ENCODE measurements at places on chromosomes 3 and 15.
A peak's percentile ranks its signal among the peaks of the same experiment; 100 is the strongest.

- no peak for DNase-seq
These were observed 188.2 kb downstream of the SI start for GRCh38 chr3:164890061-164890460.

DNA sequence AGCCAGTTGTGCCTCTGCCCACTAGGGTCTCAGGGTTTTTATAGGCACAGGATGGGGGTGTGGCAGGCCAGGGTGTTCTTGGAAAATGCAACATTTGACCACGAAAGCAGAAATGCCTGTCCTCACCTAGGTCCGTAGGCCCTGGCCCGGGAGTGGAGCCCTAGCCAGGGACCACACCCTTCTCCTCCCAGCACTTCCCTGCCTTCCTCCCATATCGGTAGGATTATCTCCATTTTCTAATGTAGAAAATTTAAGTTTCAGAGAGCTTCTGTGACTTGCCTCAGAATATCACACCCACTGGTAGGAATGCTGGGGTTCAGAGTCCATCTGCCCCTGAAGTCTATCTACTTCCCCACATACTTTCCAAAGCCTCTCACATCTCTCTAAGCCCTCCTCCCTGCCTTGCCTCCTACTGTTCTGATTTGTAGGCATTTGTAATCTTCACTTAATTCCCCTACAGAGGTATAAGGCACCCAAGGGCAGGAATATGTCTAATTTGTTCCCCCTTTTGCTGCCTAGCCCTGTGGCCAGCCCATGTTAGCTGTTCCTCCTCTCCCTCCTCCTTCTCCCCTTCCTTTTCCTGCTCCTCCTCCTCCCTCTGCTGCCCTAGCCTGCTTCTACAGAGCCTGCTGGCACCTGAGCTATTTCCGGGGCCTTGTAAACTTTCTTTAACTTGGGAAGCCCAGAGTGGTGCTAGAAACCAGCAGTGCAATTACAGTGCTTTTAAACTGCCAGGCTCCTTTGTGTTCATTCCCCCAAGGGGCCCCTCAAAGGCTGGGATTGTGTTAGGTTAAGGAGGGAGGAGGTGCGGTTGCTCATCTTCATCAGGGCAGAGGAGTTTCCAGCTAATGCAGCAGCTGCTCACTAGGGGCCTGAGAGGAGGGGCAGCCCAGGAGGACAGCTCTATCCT is 71.1 kb downstream of the MRPL46 start:
- no peak for DNase-seq

DNA sequence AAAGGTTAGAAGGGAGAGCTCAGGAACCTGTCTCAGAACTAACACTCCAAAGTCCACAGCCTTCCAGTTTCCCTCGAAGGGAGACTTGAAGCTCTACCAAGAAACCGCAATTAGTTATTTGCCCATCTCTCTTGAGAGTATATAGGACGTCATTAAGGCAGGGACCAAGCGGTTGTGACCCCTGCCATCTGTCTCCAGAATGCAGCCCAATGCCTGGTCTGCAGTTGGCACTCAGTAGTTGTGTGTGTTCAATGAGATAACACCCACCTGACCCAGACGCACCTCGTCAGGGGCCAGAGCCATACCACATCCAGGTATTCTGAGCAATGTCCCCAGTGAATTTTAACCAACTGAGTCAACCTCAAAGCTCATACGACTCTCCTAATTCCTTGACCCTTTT is 251.0 kb downstream of the VPS13C start:
- DNase-seq, result no peak

DNA sequence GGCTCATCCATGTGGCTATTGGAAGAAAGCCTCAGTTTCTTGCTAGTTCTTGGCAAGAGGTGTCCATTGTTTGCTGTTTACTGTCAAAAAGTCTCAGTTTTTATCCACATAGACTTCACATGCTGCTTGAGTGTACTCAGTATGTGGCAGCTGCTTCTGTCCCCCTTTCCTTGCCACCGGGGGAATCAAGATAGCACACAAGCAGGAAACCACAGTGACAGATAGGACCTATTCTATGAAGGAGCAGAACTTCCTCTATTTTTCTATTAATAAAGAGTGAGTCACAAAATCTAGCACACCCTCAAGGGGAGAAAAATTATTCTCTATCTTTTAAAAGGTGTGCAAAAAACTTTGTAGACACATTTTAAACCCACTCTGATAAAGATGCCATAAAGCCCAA is 121.4 kb upstream of the GMNC start:
- DNase-seq, result no peak

DNA sequence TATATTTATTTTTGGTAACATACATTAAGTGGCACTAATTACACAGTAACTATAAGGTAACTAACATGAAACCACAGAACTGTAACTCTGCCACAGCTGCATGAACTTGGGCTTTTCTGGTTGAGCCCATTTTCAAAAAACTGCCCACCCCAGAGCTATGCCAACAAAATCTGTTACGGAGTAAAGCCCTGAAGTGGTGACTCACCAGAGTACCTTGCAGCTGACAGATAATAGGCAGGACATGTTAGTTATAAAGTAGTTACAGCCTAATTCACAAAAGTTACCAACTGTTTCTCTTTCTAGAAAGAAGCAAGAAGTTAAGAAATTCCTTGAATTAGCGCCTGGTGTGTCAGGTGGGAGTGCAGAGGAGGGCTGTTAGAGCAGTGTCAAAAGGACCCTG is 1.5 kb upstream of the GPX1 start:
- DNase-seq, result no peak

GRCh38 chr3:148062590-148062989 is 635.1 kb upstream of the AGTR1 start:
- DNase-seq, result no peak

- no peak for DNase-seq
These were observed 466.4 kb downstream of the DIPK2A start for GRCh38 chr3:144437989-144438388.

- DNase-seq, result no peak
These were observed 217.4 kb downstream of the ADAMTS17 start for GRCh38 chr15:100124361-100124760.

- DNase-seq, result no peak
These were observed 4.6 kb upstream of the ALCAM start for GRCh38 chr3:105362021-105362665.

GRCh38 chr15:84400017-84400740 is 164.6 kb downstream of the GOLGA6L4 start:
- DNase-seq, result no peak

GRCh38 chr3:155585384-155585783 is 159.5 kb downstream of the PLCH1 start:
- no peak for DNase-seq

DNA sequence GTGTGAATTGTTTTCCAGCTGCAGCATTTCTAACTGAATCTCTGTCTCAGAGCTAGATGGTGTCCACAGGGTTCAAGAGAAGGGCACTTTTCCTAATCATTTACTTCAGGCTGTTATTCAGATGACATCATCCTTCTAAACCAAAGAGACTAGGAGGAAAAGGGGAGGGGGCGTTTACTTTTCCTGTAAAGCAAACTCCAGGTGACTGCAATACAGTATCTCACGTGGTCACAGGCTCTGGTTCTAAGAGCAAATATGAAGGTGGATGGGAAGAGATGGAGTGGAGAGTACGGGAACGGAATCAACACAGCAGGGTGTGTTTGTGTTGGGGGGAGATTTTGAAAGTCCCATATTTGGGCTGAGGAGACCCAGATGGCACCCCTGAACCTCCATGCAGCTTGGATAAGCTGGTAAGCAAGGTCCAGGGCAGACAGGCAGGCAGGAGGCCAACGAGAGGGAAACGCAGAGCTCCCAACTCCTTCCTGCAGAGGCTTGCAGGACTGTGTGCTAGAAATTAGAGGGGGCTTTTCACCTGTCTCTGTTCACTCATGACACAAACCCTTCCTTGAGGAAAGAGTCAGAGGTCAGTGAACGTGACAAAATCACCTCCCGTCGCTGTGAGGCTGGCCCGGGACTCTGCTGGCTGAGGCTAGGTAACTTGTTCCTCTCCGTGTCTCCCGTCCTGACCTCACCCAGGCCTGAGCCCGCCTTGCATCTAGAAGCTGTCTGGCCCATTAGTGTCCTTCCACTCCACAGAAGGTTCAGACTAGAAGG is 151.2 kb downstream of the OPA1 start:
- no peak for DNase-seq

DNA sequence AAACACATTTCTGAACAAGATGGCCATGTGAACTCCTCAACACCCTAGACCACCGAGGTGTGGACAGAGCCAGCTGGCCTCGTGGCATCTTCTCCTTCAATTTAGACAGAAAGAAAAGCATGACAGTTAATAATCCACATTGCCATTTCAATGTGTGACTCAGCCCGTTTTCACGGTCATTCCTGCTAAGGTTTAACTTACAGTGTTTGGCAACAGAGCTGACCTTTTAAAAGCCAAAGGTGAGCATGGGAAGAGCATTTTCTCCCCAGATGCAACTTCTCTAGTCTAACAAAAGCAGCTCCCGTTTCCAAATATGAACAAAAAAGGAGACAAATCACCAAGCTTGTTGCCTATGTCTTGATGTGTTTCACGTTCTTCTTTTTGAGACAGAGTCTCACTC is 417.6 kb upstream of the WNT5A start:
- no peak for DNase-seq

DNA sequence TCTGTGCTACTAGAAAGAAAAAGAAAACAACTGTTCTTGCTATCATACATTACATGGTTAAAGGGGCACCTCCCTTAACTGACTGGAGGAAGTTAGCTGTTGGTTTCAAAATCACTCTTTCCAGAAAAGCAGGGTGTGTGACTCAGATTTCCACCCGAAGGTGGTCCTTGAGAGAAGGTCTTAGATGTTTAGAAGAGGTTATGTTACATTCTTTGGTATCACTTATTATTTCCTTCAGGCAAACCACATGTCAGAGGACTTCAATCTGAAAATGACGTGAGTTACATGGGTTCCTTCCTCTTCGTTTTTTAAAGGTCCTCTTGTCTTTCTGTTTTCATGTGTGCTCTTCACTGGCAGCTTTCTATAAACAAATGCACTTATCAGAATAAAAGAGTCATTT is 307.9 kb upstream of the CBLB start:
- peak; percentile 73 for DNase-seq

DNA sequence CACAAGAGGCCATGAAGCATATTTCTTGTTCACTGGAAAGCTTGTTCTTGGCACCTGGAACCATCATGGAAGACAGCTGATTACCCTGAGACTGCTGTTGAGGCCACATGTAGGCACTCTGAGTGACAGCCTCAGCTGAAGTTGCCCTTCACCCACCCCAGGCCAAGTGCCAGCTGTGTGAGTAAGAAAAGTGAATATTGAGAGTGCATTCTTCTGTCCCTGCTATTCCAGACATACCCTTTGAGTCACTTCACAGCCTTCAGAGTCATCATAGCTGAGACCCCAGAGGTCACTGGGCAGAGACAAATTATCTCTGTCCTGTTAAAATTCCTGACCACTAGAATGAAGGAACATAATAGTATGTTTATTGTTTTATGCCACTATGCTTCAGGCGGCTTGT is 79.6 kb downstream of the NFKBIZ start:
- DNase-seq, result no peak

GRCh38 chr3:4401441-4401840 is 65.6 kb downstream of the SUMF1 start:
- DNase-seq, result peak; percentile 60

- no peak for DNase-seq
These were observed 224.3 kb upstream of the ROBO2 start for GRCh38 chr3:76815561-76815960.

DNA sequence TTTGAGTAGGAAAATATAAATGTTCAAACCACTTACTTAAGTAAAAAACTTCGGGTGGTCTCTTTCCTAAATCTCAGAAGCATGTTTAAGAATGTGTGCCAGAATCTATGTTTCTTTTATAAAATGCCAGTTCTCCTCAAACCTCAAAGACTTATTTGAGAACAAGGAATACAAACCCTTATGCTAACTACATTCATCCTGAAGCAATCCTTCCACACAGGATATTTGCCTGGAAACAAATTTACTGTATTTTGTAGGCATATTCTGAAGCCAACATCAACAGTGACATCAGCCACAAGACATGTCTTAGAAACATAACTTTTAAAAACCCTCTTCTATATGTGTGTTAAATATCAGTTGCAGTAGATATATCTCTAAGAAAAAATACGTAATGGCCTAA is 1077.0 kb downstream of the ROBO1 start:
- no peak for DNase-seq

- no peak for DNase-seq
These were observed 59.3 kb upstream of the RAD18 start for GRCh38 chr3:9022305-9023225.

- DNase-seq, result no peak
These were observed 591 bp upstream of the SLC25A20 start for GRCh38 chr3:48899273-48899672.

All from stimulated activated CD4-positive, alpha-beta T cell treated with anti-CD3 and anti-CD28 coated beads, Interleukin-1b, Interleukin-23, amount 100 ng/mL, for 48 hours (primary cell).